NCI-H2081 (cell line): ENCODE measurements at places on chromosomes 3 and 15.

DNA sequence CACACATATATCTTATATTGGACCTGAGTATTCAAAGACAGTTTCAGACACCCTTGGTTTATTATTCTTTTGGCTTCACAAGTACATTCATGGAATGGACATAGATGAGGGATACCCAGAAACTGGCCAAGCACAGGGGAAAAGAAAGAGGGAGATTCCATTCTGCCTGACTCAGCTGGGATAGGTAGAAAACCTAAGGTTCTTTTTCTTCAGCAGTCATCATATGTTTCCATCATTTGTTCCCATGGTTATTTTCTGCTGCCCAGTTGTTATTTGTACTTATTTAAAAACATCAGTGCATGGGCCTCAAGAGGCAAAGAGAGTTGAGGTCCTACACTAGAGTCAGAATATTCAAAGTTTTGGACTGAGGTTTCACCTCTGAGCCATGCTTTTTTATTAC is 91.8 kb downstream of the FILIP1L start:
- DNase-seq, result no peak

DNA sequence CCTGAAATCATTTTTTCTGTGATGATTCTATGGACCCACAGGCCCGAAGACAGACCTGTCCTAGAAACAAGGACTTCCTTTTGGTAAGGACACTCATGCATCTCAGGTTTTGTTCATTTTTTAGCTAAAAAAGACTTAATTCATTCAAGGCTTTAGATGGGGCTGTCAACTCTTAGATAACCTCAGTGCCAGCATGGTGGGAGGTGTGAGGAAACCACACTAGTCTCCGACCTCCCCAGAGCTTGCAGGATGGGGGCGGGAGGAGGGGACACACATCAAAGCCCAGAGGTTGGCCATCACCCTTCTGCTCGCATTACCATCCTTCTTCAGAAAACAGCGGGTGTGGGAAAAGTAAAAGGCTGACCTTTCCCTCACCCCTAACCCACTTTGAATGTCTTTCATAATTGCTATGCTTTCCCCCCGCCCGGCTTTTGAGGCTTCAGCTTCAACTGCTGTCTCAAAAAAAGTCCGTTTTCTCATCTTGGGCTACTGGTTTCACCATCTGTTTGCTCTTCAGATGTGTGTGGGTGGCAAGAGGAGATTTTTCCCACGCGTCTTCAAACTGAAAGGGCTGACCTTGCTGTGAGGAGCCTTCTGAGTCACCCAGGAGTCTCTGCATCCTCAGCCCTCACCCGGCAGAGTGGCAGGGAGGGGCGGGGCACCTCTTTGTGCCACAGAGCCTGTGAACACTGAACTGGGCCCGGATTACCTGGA is 27.6 kb upstream of the CXCR6 start:
- DNase-seq, result no peak

DNA sequence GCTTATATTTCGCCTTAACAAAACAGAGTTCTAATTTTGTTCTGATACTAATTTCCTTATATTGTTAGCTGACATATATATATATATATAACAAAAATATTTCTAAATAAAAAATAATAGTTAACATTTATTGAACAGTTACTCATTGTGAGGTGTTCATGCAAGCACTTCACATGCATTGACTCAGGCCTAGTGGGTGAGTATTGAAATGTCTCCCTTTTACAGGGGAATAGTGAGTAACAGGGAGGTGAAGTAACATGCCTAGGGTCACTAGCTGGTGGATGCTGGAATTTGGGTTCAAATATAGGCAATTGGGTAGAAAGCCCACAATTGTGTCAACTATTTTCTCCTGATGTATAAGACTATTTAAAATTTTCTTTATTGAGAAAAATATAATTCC is 102.6 kb upstream of the ZPLD1 start:
- DNase-seq, result no peak

GRCh38 chr3:123347691-123348264 is 101.1 kb downstream of the ADCY5 start:
- DNase-seq, result no peak

- DNase-seq, result no peak
These were observed 494.7 kb upstream of the PROK2 start for GRCh38 chr3:72279631-72280041.

GRCh38 chr3:132722165-132723023 is at the start of gene NPHP3:
NPHP3 (minus strand) TSS chr3:132722409; CDS start chr3:132722355, 54 bp downstream.
- peak; percentile 99 for DNase-seq

- no peak for DNase-seq
These were observed 30.1 kb downstream of the MAP1A start for GRCh38 chr15:43547539-43547938.

DNA sequence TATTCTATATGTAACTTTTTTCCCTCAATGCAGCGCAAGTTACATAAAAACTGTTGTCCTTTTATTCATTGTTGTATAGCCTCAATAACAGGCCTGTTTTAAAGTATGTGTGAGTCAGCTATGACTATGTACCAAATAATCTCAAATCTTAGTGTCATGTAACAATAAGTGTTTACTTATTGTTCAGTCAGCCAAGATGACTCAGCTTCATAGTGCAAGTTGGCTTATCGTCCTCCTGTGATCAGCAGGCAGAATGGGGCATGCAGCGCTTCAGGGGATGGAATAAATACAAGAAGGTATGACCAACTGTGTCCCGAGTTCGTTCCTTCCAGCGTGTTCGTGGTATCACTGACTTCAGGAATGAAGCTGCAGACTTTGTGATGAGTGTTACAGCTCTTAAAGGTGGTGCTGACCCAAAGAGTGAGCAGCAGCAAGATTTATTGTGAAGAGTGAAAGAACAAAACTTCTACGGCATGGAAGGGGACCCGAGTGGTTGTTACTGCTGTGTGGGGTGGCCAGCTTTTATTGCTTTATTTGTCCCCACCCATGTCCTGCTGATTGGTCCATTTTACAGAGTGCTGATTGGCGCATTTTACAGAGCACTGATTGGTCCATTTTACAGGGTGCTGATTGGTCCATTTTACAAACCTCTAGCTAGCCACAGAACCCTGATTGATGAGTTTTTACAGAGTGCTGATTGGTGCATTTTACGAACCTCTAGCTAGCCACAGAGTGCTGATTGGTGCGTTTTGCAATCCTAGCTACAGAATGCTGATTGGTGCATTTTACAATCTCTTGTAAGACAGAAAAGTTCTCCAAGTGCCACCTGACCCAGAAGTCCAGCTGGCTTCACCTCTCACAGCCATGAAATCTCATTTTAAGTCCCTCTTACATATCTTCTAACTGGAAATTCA is 1016.0 kb downstream of the MCTP2 start:
- DNase-seq, result peak; percentile 1

DNA sequence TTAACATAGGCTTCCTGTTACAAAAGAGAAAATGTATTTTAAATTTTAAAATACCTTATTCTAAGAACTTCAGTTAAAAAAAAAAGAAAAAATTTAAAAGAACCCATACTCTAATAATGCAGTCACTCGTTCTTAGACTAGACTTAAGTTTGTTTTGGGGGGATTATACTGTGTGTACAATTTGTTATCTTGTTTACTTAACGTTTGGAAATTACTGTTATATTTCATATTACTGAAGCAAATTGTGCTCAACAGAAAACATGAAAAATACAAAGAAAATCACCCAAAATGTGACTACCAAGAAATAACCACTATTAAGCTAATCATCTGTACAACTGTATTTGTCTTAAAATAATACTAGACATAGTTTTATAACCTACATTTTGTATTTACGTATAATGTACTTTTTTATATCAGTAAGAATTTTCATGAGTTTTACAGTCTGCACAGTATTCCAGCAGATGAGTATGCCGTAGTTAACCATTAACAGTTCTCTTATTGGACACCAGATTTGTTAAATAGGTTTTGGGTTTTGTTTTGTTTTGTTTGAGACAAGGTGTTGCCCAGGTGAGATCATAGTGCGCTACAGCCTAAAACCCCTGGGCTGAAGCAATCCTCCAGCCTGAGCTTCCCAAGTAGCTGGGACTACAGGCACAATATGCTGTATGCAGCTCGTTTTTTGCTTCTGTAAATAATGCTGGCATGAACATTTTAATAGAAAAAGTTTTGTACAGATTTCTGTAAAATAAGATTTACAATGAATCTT is 88.8 kb upstream of the CHD2 start:
- peak; percentile 76 for DNase-seq

GRCh38 chr3:119912220-119912619 is 130.3 kb downstream of the NR1I2 start:
- DNase-seq, result no peak

GRCh38 chr15:87224404-87224803 is 1032.1 kb downstream of the NTRK3 start:
- no peak for DNase-seq

DNA sequence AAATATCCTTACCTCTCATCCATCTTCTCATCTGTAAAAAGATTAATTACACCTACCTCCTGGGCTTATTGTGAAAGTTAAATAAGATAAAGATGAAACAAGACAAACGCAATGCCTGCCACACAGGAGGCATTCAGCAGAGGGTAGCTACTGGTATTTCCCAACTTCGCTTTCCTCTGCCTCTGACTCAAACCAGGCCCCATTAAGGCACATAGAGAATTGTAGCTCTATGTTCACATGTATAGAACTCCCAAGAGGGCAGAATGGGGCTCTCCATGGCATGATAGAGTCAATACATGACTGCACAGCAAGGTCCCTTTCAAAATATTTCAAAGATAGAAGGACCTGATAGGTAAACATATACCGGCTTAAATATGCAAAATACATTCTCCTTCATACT is 1.4 kb downstream of the LYSMD2 start:
- no peak for DNase-seq

DNA sequence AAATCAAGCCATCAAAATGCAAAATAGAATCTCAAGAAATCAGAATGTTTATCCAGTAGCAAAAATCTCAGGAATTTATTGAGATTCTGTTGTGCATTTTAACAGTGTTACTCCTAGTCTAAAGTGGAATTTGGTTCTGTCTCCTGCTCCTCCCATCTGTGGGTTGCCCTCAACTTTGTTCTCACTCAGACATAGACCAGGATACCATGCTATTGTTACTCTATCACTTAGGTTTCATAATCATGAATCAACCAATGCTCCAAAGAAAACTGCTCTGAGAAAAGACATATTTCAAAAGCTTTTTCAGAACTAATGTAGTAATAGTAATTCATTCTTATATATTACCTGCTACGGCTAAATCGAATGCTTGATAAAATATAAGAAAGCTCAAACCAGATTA is 274.7 kb downstream of the RBMS3 start:
- DNase-seq, result no peak
